ENCODE measurements at places on chromosomes 11 and 22.

- DNase-seq, result no peak
These were observed 84.9 kb downstream of the CTTN start for GRCh38 chr11:70483077-70483861.

DNA sequence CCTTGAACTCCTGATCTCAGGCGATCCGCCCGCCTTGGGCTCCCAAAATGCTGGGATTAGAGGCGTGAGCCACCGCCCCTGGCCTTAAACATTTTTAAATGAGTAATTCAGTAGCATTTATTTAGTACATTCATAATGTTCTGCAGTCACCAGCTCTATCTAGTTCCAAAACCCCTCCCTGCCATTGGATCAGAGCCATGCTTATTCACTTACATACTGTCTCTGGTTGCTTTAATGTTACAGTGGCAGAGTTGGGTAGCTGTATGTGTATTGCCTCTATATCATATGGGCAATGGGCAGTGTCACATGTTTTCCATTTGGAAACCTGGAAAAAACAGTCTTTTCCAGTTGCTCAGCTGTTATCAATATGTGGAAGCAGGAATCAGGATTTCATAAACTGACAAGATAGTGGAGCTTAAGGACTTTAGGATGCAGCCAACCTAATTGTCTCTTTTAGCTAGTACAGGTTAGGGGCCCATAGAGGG, 10.5 kb downstream of the COA4 start:
- no peak for DNase-seq

DNA sequence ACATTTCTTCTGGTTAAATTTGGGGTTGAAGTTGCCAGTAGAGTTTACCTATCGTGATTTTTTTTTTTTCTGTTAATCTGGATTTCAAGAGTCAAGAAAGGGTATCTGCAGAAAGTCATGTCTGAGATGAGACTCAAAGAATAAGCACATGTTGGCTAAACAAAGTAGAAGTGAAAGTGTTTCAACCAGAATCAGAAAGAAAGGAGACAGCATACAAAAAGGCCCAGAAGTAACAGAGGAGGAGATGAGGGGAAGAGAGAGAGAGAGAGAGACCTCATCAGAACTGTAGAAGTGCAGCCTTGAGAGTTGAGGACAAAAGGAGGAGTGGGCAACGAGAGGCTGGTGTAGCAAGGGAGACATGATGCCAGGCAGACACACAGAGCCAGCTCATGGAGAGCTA, 54.9 kb downstream of the SVIP start:
- no peak for DNase-seq

DNA sequence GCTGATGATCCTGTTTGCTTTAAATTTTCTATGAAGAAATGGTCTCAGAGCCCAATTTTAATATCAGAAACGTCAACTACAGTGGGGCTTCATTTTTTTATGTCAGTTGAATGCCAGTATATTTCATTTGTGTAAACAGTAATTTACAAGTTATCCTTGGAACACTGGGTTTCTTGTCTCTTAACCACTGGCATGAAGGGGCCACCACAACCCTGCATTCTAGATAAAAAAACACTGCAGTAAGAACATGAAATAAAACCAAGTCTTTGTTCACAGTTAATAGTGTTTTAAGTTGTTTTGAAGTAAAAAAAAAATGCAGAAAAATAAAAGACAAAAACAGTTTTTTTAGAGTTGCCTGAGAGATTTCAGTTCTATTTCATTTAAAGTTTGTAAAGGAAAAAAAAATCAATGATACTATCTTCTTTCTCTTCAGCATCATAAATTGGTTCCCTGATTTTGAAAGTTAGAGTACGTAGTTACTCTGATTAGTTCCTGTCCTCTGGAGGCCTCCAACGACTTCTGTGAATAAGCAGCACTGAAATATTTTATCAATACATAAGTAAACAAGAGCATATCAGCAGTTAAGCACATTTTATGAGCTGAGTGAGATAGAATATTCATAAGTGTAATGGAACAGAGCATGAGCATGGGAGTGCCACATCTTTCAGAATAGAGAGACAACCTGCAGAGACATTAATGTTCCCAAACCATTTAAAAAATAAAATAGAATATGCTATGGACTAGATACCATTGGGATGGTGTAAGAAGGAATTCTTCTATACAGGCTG, 7.8 kb upstream of the DDI1 start:
- no peak for DNase-seq

- no peak for DNase-seq
These were observed 89.7 kb upstream of the SHANK2 start for GRCh38 chr11:71342116-71342515.

DNA sequence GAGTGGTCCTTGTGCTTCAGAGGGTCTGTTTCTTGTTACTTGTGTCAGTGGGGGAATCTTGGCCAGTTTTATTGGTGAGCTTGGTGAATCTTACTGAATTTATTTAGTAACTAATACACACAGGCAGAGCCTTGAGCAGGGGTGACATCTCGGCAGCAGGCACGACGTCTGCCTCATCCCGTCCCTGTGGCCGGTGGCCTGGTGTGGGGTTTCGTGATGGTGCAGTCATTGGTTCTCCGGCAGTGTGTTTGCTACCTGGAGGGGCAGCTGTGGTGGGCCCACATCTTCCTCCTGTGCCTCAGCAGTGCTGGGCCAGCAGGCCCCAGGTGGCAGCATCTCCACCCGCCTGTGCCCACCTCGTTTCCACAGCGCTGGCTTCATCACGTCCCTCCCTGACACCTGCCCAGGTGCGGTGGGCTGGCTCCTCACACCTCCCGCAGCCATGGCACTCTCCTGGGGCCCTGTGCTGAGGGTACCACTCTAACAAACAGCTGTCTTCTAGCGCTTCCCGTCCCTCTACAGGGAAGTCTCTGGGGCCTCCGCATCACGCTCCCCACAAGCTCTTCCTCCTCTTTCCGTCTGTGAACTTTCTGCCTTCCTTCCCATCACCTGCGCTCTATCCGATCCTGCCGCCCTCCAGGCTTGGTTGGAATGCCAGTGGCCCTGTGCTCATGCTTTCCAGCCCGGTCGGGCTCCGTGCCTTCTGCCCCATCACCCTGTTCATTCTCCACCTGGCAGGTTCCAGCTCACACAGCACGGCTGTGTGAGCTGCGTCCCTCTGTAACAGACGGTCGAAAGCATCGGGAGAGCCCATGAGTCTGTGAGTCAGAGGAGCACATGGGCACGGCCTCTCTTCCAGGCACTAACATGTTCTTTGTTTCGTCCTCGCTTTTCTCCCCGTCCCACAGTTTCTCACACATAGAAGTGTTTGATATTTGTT, 203.4 kb downstream of the TBC1D22A start:
- no peak for DNase-seq

GRCh38 chr11:12242966-12243365, 132.6 kb downstream of the MICAL2 start:
- DNase-seq, result no peak

DNA sequence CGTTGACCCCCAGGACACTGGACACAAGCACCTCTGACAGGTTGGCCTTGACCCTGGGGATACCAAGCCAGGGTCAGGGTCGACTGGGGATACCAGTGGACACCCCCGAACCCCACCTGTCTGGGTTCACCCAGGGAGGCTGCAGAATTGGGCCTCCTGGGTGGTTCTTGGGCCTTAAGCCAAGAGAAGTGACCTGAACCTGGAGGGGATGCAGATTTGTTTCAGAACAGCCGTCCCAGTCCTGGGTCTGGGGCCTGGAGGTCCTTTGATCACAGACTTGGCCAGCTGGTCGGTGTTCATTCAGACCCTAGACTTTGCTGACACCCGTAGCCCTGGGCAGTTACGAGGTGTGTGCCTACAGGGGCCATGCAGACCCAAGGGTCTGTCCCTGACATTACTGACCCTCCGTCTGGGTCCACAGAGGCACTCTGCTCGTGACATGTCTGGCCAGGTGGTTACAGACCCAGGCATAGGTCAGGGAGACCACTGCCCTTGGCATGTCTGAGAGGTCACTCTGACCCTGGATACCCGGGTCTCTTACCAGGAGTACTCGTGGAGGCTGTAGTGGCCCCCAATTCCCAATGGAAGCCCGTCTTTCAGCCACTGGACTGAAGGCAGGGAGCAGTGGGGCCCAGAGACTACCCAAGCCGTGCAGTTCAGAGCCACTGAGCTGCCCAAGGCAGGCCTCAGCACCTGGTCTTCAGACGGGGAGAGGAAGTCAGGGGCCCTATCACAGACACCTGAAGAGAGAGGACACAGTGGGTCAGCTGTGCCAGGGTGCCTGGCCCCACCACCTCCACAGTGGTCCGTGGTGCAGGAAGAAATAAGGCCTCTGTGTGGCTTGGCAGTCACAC, 6.4 kb downstream of the SIGIRR start:
- no peak for DNase-seq

DNA sequence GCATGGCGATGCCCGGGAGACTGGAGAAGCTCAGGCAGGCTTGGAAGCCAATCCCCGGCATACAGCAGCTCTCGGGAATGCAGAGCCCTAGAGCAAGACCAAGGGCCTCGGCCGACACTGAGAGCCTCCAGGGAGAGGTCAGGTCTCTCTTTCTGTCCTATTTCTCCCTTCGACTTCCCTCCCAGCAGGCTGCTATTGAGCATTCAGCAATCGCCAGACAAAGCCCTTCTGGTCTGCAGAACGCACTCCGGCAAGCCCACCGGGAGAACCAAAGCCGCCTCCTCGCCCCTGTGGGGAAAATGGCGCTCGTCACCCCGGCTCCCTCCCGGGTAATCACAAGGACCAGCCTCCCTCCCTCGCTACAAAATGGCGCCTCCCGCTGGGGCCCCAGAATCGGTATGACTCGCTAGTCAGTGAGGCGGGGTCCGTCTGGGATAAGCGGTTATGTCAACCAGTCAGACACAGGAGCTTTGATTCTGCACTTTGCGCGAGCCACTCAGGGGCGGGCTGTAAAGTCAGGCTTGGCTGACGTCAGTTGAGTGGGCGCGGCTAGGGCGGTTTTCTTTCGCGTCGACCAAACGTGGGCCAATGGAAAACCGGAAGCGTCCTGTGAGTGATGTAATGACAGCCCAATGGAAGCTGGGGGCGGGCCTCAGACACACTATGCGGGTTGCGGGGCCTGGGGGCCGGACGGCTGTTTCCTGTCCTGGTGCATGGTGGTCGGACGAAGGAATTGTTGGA, at the start of gene ZNF143:
TSS of gene ZNF143 (plus strand) at position 691 of the 741 bp plus-strand sequence. CDS start 10,297 bp downstream, outside the sequence.
- DNase-seq, result peak; percentile 100

DNA sequence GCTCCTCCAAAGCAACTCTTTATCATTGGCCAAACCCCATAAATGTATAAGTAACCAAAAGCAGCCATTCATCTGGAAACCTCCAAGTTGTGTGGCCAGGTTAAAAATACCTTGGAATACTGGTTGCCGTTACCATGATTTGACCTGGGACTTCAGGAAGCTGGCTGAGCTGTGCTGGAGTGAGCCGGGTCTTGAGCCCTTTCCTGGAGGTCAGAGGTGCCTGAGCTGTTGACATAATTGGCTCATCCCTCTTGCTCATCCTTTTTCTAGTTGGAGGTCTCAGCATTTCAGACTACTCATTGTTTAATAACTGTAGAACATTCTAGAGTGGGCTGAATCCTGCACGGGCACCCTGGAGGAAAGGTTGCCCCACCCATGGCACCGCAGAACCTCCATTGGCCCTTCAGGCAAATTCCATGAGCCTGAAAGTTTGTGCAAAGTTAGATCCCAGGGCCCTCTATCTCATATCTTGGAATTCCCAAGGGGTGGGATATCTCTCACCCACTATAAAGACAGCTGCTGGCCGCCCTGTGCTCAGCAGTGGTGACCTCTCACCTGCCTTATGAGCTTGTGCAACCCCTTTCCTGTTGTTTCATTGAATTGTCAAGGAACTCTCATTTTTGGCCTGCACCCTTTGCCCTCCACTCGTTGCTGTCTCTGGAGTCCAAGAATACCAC, 77.0 kb downstream of the C22orf31 start:
- no peak for DNase-seq

DNA sequence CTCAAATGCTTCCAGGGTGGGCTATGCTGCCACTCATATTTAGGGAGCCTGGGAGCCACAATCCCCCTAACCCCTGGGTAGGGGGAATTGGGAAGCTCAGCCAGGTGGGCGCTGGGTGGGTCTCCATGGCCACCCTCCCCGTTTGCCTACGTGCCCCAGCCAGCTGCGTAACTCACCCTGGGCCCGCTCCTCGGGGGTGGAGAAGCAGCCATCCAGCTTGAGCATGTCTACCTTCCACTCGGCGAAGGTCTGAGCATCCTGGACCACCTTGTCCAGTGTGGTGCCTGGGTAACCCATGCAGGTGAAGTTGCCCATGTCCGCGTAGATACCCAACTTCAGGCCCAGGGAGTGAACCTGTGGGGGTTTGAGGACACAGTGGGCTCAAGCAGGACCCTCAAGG, 3.7 kb downstream of the NAGA start:
- no peak for DNase-seq

GRCh38 chr11:120750647-120751549, 239.3 kb downstream of the GRIK4 start:
- no peak for DNase-seq

DNA sequence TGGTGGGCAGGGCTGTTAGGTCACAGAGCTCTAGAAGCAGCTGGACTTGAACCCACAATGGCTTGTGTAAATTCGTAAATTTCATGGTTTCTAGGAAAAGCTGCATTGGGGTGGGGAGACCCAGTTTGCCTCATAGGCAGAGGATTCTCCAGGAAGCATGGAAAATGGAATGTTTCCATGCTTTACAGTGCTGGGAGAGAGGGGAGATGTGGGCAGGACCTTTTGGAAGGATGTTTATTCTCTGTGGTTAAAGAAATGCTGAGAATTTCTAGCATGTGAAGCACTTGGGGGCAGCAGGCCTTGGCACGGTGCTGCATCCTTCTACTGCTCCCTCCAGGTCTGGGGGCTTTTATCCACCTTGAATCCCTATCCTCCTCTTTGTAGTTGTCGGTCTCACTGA, 46.3 kb downstream of the TRAF6 start:
- DNase-seq, result no peak

DNA sequence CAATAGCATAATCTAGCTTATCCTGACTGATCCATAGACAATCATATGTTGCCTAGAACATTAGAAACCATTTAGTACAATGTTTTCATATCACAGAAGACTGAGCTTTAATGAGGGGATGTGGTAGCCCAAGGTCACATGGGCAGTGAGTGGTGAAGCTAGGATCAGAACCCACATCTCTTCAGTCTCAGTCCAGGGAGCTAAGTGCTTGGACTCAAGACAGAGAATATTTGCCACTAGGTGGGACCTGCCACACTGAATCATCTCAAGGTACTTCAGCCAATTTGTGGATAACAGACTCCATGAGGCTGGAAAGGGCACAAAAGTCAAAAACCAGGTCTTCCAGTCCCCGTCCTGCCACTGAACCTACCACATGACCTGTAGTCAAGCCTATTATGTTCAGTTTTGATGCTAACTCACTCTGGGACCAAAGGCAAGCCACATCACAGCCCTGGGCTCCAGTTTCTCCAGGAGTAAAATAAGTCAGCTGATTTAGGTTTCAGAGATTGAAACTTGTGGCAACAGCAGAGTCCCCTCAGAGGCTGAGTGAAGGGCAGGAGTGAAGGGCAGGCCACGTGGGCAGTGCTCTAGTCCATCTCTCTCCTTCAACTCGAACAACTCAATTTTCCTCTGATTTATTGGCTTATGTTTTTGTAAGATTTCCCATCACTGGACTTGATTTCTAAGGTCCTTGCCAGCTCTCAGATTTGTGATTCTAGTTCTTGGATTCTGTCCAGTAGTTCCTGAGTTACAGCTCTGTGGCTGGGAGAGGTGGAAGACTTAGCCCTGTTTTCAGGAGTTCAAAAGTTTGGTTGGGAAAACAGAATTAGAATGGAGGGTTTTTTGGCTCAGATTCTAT, 84.6 kb upstream of the PHOX2A start:
- DNase-seq, result peak; percentile 34

GRCh38 chr11:71307811-71308645, 55.7 kb upstream of the SHANK2 start:
- no peak for DNase-seq

- DNase-seq, result no peak
These were observed 21.5 kb upstream of the RAG2 start for GRCh38 chr11:36619502-36619901.

Measured in Caco-2 (cell line).